D341Med (cell line): ENCODE measurements at places on chromosomes 2 and 18.

DNA sequence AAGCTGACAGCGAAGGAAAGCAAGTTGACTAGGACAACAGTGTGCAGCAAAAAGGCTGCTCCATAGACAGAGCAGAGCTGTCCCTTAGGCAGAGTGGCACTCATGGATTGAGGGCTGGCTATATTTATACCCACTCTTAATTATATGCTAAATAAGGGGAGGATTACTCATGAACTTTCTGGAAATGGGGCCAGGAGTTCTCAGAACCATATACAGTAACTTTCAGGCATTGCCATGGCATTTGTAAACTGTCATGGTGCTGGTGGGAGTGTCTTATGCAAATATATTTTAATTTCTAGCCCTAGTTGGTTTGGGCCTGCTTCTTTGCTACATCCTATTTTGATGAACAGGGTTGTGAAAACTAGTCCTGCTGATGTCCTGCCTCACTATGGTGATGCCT lies 279.5 kb upstream of the MGAT5 start:
- no peak for DNase-seq

DNA sequence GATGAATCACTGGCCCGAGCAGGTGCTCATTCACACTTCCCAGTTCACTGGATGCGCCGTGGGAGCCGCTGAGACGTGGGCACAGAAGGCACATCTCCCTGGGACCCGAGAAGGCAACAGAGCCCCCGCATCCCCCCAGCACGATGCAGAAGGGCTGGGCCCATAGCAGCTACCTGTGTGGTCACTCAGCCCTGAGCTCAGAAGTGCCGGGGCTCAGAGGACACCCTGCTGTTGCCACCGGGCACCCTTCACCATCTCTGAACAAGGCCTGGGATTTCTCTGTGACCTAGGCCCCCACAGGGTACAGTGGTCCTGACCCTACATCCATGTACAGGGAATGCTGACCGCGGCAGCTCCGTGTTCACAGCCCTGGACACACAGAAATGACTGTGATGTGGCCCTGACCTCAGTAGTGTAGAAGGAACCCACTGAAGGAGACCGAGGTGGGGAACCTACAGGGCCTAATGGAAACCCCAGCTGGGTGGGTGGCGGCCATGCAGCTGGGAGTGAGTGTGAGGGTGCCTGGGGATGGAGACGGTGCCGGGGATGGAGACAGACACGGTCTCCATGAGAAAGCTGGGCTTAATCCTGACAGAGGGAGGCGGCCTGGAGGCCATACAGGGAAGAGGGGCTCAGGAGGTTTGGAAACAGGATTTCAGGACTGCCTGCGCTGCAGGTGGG lies 111.9 kb upstream of the OTOS start:
- no peak for DNase-seq

DNA sequence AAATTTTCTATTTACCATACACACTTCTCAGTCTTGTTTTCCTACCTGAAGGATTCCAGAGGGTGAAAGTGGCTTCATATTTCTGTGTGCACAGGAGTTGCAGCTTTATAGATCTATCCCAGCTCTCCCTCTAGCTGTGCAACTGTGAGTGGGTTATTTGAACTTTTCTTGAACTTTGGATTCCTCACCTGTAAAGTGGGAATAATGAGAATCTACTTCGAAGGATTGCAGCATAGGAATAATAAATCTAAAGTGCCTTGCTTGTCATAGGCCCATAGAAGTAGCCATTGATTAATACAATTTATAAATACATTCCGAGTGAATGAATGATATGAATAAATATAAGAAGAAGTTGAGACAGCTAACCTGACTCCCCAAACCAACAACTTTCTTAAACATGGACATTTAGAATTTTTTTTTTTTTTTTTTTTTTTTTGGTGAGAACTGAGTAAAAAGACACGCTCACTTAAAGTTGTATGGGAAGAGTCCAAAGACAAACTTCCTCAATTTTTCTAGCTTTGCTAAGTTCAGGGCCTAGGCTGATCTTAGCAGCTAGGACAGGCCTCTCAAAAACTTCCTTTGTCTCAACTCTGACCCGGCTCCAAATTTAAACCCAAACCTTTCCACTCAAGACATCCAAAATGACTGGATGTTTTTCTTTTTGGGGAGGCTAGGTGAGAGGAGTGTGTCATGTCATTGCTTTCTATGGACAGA lies 203.3 kb upstream of the FBXO11 start:
- DNase-seq = no peak

DNA sequence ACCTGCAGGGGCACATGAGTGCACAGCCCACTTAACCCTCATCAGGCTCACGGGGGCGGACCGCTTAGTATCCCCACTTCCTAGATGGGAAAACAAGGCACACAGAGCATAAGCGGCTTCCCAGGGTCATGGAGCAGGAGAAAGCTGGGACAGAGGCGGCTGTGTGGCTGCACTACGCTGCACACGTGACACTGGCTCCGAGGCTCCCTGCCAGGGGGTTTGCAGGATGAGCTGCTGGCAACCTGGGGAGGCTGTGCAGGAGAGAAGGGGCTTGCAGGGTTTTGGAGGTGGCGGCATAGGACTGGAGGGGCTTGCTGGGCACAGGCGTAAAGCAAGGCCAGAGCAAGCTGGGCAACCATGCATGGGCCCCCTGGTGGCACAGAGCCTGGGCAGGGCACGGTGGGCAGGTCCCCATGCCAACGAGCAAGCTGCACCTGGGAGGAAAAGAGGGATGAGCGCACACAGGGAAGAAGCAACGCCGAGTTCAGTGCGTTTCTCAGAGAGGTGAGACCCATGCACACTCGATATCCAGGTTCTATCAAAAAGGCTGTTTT lies 268.6 kb downstream of the HDAC4 start:
- no peak for DNase-seq

- DNase-seq = no peak
Measured at GRCh38 chr2:168062054-168062453, 185.3 kb downstream of the STK39 start.

- DNase-seq = no peak
Measured at GRCh38 chr2:46804794-46805193, 110.8 kb downstream of the MCFD2 start.

DNA sequence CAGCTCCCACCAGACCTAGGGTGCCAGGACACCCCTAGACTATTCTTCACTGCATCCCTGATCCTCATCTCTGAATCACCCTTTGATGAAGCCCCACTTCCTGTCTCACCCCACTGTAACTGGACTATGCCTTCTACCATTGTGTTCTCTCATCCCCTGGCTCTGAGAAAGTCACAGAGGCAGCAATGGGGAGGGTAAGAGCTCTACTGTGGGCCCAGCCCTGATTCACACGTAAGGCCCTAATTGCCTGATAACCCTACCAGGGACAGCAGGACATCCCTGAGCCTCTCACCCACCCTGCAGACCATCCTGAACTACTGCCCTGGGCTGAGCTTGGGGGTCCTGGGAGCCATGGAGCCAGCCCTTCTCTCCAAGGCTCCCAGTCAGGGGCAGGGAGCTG lies 1.5 kb upstream of the PROM2 start:
- no peak for DNase-seq

DNA sequence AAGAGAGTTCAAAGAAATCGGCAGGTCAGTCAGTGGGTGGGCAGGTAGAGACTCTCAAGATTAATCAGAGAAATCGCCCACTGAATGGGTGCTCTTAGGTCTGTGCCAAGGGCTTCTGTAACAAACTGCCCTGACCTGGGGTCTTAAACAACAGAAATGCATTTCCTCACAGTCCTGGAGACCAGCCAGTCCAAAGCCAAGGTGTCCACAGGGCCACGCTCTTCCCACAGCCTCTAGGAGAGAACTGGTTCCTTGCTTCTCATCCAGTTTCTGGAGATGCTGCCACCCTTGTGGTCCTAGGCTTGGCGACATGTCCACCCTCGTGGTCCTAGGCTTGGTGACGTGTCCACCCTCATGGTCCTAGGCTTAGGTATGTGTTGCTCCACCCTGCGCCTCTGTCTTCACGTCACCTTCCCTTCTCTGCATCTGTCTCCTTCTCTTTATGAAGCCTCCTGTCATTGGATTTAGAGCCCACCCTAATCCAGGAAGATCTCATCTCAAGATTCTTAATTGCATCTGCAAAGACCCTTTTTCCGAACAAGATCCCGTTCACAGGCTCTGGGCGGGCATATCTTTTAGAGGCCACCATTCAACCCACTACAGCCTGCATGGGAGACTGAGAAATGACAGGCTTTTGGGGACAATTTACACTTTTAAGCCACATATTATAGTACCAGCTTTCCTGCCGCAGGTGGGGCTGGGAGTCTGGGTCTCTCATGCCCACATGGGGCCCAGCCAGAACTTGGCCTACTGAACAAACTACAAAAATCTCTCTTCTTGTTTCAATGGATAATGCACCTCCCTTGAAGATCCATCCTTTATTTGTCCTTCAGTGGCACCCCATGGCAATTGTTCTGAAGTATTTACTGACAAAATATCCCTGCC lies 161.3 kb downstream of the ASB1 start:
- peak; percentile 4 for DNase-seq

DNA sequence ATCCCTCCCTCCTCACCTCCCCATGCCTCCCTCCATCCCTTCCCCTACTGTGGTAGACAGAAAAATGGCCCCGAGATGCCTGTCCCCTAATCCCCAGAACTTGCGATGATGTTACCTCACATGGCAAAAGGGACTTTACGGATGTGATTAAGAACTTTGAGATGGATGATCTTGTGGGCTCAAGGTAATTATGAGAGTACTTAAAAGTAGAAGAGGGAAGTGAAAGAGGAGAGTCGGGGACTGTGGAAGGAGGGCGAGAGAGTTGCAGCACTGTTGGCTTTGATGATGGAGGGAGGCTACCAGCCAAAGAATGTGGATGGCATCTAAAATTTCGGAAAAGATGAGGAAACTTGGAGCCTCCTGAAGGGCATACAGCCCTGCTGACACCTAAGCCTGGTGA lies 66.5 kb downstream of the AGAP1 start:
- DNase-seq = no peak

DNA sequence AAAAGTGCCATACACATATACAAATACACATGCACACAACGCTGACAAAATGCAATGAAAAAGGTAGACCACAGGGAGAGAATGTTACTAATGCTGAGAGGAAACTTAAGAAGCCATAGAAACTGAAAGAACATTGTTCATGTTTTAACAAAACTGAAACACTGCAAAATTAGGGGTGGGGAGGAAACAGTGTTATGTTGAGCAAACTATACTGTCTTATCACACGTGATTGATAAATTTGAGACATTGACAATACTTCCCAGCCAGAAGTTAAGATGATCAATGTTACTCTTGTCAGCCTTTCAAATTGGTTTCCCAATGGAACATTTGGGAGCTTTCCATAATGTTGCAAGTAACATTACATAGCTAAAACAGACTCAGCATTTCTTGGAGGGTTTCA lies 165.5 kb downstream of the L3MBTL4 start:
- DNase-seq = no peak

- no peak for DNase-seq
Measured at GRCh38 chr2:236162882-236163470, 5.2 kb downstream of the GBX2 start.

DNA sequence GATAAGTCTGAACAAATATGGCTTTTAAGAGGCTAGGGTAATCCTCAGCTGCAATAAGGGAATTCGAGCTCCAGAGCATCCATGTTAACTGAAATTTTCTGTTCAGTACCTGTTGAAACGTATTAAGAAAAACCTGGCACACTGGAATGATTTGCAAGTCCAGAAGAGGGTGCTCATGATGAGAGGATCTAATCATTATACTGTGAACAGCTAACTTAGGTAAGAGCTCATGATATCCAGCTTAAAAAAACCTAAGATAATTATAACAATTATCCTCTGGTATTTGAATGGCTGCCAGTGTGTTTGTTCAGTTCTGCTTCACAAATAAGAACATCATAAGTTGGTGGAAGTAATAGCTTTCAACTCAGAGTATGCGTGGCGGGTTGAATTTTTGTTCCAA lies 1118.3 kb upstream of the DDX18 start:
- DNase-seq = no peak

DNA sequence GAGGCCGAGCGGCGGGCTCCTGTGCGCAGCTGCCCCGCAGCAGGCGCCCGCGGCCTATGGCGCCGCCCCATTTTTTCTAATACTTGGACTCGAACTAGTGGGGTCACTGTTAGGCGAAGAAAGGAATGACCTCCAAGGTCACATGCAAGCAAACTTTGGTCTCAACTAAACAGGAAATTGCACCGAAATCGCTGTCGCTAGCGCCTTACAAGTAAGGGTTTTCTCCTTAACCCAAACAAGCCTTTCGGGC lies 339 bp downstream of the ACAA2 start:
- DNase-seq = peak; percentile 70

DNA sequence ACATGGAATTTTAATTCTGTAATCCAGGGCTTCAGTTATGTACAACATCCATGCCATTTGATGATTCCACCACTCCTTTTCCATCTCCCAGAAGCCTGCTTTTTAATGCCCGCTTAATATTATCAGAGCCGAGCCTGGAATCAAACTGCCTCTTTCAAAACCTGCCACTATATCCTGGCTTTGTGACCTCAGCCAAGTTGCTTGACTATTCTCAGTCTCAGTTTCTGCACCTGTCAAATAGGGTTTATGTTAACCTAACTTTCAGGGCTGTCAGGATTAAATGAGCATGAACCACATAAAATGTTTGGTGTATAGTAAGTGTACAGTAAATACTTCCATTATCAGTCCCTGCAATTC lies 108.7 kb downstream of the XRCC5 start:
- DNase-seq = no peak

DNA sequence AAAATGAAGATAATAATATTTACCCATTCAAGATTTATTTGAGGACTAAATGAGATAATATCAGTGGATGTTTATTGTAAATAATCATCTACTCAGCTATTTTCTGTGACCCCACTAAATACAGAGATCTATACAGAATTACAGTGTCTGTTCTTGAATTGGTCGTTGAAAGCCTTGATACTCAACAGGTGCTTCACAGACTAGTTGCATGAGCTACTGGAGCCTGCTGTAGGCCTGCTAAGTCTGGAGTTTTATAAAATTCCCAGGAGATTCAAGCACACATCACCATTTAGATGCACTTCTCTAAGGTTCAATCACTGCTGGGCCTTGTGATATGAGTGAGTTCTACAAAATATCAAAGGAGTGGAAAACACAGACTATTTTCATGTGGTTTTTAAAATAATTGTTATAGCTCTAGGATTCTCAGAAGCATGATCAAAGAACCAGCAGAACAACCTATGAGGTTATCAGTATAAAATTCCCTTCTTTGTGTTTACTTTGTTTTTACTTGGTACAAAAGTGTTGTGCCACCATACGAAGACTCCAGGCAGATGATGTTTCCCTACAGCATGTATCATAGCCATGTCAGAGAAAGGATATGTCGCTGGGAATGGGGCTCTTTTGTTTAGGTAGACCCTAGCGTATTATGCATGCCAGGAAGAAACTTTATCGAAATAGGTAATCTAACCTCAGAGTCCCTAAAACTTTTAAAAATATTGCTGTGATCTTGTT lies 7.1 kb downstream of the SULT1C4 start:
- no peak for DNase-seq

- no peak for DNase-seq
Measured at GRCh38 chr2:147182260-147182659, 662.6 kb upstream of the ACVR2A start.
